ENCODE measurements at places on chromosomes 1 and 21.
A peak's percentile ranks its signal among the peaks of the same experiment; 100 is the strongest.

- DNase-seq, result peak; percentile 26
Observed at GRCh38 chr1:227273557-227273956, 44.7 kb downstream of the CDC42BPA start.

GRCh38 chr1:60245324-60245723 is 171.8 kb upstream of the C1orf87 start:
- DNase-seq, result peak; percentile 53

DNA sequence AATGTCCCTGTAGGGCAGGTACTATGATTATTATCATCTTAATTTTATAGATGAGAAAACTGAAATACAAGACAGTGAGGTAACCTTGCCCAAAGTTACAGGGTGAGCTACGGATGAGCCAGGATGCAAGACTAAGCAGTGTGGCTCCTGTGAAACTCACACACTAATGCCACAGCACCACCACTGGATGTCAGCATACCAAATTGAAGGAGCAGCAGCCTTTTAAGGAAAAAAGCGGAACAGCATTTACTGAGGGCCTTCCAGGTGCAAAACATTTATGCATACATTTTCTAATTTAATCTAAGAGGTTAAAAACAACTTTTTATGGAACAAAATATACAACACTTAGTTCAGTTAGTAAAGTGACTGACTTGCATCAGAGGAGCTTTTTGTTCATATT is 41.7 kb downstream of the SEC16B start:
- no peak for DNase-seq

DNA sequence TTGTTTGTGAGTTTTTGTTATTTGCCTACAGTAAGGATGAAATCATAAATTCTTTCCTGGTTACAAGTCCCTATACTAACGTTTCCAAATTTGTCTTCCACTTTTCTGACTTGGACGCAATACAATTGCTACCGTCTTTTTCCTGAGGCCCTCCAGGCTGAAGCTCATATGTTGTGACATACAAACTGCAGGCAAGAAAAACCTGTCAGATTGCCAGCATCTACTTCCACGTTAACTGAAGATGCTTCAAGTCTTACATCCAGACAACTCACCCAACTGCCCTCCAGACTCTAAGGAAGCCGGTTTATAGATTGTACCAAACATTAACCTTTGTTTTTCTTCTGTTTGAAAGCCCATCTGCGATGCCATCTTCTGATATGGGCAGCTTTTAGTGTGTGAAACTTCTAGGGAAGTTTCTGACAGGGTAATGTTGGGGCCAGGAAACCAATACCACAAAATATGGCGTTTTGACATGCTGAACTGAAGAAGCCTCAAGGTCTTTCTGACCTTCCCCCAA is 21.4 kb upstream of the RNF11 start:
- peak; percentile 88 for DNase-seq

DNA sequence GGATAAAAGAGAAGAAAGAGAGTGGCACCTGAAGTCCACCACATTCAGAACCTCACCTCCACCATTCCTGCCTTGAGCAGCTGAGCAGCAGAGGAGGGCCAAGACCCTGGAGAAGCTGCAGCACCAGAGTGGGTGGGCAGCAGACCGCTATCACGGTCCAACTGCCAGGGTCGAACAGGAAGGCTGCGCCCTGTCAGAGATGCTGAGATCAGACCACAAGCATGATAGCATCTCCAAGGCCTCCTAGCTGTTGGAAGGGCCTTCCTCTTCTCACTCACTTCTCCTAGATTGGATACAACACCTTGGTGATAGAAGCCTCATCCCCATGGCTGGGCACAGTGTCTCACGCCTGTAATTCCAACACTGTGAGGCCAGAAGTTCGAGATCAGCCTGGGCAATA is 12.1 kb upstream of the SLC45A3 start:
- no peak for DNase-seq

DNA sequence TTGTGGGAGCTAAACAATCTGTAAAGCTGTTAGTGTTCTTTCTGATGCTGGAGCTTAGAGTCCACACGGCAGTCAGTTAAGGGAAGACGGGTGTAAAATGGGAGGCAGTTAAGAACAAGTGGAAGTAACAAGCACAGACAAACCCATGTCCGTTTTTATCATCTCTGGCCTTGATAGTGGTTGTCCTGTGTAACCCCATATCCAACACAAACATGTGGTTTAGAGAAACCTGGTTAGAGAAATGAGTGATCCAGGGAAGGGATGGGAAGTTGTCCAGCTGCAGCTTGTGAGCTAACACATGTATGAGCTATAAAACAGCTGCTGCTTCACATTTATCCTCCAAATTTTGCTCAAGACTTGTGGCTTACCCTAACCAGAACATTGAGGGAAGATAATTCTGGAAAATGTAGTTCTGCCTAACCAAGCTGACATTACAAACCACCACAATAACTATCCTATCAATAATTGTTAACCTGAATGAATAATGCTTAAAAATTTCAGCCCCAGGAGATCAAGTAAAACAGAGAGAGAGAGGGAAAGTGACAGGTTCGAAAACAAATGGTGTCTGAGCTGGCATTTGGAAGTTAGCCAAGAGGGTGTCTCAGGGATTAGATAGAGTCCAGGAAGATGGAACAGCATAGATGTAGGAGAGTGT is 10.6 kb upstream of the C1orf162 start:
- peak; percentile 62 for DNase-seq

DNA sequence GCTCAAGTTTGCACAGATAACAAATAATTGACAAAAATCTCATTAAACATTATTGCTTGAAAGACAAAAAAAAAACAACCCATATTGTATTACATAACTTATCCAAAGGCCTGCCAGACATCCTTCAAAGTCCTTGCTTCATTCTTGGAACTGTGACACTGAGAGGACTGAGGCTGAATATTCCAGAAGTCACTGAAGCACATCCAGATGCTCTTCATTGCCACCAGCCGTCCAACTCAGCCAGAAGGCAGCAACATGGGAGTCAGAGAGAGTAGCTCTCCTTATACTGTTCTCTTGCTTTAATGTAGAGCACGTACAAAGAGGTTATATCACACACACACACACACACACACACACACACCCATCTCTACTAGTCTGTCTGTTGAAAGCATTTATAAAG is 755.0 kb downstream of the LTN1 start:
- DNase-seq, result no peak

DNA sequence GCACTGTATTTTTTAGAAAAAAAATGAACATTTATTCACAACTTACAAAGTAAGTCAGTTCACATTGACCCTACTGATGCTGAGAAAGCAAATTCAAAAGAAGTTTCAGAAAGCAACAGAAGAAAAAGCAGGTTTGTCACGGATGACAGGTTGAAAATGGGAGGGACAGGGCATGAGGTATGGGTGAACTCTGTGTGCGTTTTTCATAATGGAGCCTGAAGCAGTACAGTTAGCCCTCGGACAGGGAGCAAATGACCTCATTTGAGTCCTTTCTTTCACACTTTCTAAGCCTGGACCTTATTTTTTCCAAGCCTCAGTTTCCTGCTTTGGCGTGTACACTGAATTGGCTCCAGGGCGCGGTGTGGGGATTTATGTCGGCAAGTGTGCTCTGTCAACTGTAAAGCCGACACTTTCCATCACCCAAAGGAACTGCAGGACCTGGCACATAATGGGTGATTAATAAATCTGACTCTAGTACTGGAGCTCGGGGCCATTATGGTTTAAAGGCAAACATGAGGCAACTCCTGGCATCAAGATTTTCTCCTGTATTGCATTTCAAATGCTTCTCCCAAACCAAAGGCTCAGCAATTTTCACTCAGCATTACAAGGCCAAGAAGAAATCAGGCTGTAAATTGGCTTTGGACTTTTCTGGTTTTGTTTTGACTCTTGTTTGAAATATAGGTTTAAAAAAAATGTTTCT is 345.5 kb upstream of the DUSP10 start:
- DNase-seq, result peak; percentile 47

DNA sequence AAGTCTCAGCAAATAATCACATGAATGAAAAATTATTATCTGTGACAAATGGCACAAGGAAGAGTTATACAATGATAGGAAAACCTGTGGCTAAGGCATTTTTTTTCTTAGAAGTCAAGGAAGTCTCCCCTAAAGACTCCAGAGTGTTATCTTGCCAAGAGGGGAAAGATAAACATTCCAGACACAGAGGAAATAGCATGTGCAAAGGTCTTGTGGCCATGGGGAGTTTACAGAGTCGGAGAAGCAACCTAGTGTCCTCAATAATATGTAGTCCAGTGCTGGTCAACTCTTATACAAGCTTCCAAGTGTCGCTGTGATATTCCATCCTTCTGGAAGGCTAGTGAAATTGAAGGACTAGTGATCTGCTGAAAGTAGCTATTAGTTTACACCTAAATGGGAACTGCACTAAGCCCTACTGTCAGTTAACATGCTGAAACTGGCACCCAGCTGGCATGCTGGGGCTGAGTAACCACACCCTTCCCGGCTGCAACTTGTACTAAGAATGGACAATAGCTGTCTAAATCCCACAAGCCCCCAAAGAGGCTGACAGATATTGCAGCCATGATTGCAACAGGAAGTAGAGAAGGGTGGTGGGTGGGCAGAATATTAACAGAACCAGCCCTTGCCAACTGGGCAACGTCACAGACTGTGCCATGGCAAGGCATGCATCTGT is 11.5 kb upstream of the ATP1B1 start:
- no peak for DNase-seq

DNA sequence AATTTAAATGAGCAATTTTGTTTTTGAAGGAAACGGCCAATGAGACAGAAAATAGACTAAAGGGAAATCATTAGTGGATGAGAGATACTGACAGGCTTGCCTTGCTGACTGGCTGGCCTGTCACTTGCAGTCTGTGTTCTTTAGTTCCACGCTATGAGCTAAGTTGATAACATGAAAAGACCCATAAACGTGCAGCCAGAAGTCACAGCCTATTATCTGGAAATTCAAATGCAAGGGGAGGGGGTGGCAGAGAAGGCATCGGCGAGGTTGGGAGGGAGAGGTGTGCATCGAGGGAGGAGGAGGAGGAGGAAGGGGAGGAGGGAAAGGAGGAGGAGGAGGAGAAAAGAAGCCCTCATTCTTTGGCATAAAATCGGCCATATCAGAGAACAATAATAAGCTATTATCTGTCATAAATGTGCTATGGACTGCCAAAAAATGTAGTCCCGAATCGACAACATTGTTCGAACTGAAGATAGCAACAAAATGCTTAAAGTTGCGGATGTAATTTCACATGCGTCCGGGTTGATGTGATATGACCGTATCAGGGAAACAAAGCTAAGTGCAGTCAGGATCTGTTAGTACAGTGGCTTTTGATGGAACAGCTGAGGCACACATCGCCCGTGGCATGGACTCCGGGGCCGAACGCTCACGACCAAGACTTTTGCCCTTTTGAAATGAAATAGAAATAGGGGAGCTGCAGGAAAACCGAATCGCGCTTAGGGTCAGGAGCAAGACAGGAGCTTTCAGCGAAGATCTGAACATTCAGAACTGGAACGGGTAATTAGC is 11.6 kb upstream of the BARHL2 start:
- no peak for DNase-seq

DNA sequence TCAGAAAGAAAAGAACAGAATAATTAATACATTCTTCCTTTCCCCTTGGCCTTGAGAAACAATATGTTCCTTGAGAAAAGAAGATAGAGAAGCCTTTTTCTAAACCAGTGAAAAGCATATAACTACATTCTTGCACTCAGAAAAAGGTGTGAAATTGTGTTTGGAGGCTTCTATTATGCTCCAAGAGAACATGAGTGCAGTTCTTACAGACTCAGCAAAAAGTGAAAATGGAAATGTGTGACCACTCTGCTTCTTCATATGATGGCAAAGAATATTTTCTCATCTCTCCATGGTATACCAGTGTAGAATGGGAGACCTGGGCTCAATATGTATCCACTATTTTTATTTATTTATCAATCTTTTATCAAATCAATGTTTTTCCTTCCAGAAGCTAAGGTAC is 43.2 kb downstream of the ALG14 start:
- DNase-seq, result no peak

DNA sequence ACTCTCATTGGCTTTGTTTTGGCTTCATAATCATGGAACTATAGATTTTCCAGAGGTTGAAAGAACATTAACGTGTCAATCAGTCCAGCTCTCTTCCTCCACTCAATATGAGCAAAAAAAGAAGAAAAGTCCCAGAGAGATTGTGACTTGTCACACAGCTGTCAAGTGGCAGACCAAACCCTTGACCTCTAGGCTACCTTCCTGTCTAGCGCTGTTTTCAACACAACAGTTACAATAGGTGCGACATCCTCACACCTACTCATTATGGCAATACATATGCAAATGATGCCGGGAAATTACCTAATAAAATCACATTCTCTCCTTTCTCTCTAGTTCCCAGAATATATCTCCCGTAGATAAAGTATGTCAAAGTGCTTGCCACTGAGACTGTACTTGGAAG is 1.1 kb downstream of the WARS2 start:
- no peak for DNase-seq

DNA sequence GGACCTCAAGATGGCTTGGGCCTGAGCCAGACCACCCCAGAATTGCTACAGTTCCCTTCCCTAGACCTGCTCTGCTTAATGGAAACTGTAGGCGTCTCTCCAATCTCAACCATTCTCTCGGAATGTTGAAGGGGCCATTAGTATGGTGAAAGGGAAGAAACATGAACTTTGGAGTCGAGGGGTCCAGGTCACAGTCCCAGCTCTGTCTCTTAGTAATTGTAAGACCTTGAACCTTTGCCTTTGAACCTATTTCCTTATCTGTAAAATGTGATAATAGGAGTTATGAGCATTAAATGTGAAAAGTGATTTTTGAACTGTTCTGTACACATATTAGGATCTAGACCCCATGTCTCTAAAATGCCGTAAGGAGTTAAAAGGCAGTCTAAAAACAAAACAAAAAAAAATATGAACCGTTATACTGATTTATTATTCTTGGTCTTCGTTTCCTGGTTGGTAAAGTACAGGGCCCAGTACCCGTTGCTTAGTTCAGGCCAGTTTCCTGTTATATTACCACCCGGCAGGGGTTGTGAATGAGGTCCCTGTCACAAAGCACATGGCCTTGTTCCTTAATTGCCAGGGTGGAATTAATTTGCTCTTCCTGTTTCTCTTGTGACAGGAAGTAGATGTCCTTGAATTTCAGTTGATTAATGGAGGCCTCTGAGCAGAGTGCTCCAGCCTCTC is 42.3 kb downstream of the TCEANC2 start:
- no peak for DNase-seq

DNA sequence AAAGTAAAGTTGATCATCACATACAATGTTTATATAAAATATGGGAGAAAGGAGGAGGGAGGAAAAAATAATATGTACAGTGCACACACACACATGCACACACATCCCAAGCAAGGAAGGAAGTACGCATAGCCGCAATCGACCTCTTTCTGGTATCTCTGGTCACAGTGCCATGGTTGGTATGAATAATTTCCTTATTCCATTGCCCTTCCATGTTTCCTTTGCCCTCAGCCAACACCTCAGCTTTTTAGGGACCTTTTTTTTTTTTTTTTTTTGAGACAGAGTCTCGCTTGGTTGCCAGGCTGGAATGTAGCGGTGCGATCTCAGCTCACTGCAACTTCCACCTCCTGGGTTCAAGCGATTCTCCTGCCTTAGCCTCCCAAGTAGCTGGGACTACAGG is 20.6 kb downstream of the CITED4 start:
- DNase-seq, result no peak

- DNase-seq, result peak; percentile 62
Observed at GRCh38 chr1:233240829-233241682, 54.5 kb downstream of the PCNX2 start.

GRCh38 chr1:229199261-229200243 is 71.4 kb upstream of the RAB4A start:
- no peak for DNase-seq

Data from fibroblast of the aortic adventitia (primary cell).